ENCODE measurements at places on chromosomes 12 and 14. TPM values are rescaled to one million over a fixed set of nuclear protein-coding genes. Genes with fewer than 3 reads are reported as not detected.
A peak's percentile ranks its signal among the peaks of the same experiment; 100 is the strongest.

DNA sequence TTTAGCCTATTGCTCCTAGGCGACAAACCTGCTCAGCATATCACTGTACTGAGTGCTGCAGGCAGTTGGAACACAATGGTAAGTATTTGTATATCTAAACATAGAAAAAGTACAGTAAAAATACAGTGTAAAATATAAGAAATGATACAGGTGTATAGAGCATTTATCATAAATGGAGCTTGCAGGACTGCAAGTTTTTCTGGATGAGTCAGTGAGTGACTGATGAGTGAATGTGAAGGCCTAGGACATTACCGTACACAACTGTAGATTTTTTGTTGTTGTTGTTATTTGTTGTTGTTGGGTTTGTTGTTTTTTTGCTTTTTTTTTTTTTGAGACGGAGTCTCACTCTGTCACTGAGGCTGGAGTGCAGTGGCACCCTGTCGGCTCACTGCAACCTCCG lies 33.4 kb downstream of the PNMA1 start:
- no peak overlapping the region for H3K27ac ChIP-seq
- H3K27me3 ChIP-seq = no peaks in the 10 kb centered on the region
- no peak overlapping the region for H3K4me3 ChIP-seq

- no peak overlapping the region for H3K27ac ChIP-seq
Measured at GRCh38 chr12:109343677-109344076, 4.0 kb upstream of the MYO1H start.

DNA sequence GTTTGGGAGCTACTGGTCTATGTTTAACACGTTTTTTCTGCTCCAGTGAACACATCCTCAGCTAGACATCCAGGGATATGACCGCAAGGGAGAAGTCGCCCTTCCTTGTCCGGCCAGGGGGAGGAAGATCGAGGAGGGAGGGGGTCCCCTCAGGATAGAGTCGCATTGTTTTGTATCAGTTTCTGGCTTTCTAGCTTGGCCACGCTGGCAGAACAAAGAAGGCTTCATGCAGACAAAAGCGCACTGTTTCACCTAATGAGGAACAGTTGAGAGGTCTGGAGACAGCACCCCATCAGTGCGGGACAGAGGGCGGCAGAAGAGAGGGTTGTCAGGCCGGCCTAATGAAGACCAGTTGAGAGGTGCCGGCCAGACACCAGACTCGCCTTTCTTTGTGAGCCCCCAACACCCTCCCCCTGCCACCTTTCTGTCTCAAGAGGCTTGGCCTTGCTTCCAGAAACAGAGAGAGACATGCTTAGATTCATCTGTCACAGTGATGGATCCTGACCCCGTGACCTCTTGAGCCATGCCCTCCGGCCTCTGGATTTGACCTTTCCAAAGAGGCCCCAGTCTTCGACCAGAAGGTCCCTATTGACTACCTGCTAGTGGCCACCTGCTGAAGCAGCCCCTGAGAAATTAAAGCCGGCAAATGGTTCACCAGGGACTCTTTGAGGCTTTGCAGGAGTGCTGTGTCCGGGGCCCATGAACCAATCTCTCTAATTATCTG lies 254.7 kb upstream of the TBX3 start:
- DNase-seq = no peak
- peaks cover 11% of the 10 kb centered on the region for H3K4me1 ChIP-seq
- H3K36me3 ChIP-seq = peaks cover 3% of the 10 kb centered on the region
- H3K4me3 ChIP-seq = no peak overlapping the region

FOXG1 gene
- 1.7 TPM for total RNA-seq

PZP gene
- 0.12 TPM for total RNA-seq

DNA sequence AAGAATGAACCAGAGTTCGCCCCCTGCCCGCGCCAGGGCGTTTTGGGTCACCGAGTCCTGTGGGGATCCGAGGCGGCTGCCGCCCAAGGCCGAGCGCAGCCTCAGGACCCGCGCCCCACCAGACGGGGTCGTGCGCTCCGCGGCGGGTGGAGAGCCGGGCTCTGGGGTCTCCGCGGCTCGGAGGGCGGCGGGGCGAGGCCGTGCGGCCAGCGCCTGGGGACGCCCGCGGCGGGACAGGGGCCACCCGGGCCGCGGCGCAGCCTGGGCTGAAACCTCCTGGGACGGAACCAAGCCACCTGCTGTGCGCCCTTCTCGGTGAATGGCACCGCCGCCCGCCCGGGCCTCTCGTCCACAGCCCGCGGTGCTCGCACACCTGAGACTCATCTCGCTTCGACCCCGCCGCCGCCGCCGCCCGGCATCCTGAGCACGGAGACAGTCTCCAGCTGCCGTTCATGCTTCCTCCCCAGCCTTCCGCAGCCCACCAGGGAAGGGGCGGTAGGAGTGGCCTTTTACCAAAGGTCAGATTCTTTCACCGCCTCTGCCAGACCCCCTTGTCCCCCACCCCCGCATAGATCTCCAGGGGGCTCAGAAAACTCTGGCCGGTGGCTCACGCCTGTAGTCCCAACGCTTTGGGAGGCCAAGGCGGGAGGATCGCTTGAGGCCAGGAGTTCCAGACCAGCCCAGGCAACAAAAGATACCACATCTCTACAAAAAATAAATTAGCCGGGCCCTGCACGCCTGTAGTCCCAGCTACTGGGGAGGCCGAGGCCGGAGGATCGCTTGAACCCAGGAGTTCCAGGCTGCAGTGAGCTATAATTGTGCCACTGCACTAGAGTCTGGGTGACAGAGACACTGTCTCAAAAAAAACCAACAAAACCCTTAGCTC lies 901 bp downstream of the B3GNT4 start:
- peaks cover 4% of the 10 kb centered on the region for H3K4me1 ChIP-seq
- no peak for DNase-seq
- H3K27me3 ChIP-seq = peaks cover 46% of the 10 kb centered on the region
- H3K4me3 ChIP-seq = peak overlapping the region; percentile 92
- peaks cover 13% of the 10 kb centered on the region for H3K36me3 ChIP-seq

DNA sequence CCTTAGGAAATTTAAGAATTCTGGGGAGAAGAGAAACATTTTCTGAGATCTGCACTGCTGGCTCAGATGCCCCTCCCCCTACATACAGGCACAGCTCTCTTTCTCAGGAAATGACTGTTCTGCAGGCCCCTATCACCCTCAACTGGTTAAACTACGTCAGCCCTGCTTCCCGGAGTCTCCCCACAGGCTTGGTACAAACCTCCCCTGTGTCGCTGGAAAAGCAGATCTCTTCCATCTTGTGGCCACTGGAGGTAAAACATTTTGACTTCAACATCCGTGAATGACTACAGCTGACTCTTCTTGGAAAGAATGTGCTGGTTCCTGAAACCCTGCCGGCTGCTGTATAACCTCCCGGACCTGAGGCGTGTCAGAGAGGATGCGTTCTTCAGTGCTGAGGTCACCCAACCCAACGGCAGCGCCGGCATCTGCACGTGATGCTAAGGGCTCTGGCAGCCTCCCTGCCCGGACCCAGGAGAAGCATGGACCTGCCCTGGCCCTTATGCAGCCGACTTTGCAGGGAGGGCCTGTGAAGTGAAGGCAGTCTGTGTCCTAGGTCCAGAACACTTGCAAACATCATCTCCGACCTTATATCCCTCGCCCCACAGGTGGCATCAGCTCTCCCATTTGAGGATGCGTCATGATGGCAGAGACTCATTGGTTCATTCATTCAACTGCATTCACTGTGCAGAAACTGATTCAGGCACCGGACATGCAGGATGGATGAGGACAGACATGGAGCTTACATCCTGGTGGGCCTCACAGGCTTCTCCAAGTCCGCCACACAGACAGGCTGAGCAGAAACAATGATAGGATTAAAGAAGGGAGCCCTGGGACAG lies 129.2 kb downstream of the GCH1 start:
- H3K27ac ChIP-seq = peak overlapping the region; percentile 83
- peaks cover 12% of the 10 kb centered on the region for H3K36me3 ChIP-seq
- DNase-seq = peak; percentile 79
- H3K27me3 ChIP-seq = no peaks in the 10 kb centered on the region

SDR9C7 gene
- total RNA-seq = 0.26 TPM

FGF23 gene
- 0.10 TPM for total RNA-seq

DNA sequence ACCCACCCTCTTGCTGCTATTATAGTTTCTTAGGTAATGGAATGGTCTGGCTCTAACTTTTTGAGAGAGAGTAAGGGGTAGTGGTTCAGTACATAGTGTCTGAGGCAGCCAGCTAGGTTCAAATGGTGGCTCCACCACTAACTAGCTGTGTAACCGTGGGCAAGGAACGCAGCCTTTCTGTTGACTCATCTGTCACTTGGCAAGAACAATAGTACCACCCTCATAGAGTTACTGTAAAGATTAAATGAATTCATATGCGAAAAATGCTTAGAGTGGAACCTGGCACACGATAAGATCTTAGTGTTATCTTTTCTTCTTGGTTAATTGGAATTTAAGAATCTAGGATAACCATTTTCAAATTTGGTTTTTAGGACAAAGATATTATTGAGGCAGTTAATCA lies 14.0 kb downstream of the CCDC62 start:
- H3K4me1 ChIP-seq = no peaks in the 10 kb centered on the region
- no peak overlapping the region for H3K27ac ChIP-seq
- no peaks in the 10 kb centered on the region for H3K36me3 ChIP-seq
- DNase-seq = no peak

GRCh38 chr12:22018860-22019259 lies 27.2 kb upstream of the CMAS start:
- peaks cover 2% of the 10 kb centered on the region for H3K27me3 ChIP-seq
- DNase-seq = no peak
- no peaks in the 10 kb centered on the region for H3K36me3 ChIP-seq

DNA sequence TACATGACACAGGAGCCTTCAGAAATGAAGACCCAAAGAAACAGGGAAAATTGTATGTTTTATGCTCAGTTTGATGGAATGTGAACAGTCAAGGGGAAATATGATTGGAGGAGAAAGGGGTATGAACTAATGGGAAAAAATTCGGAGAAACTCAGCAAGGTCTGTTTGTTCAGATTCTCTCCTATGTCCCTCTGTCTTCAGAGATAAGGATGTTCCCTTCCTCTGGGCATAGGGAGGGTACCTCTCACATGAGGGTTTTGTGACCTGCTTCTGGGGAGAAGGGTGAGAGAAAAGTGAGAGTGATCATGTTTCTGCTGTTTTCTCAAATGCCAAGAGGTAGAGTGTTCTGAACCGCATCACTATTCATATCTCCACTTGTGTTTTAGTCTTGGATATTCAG lies 26.6 kb upstream of the LIMA1 start:
- no peak for DNase-seq
- no peak overlapping the region for H3K4me3 ChIP-seq
- H3K36me3 ChIP-seq = peaks cover 4% of the 10 kb centered on the region

- no peak overlapping the region for H3K4me3 ChIP-seq
- no peaks in the 10 kb centered on the region for H3K27me3 ChIP-seq
- DNase-seq = peak; percentile 55
- no peaks in the 10 kb centered on the region for H3K4me1 ChIP-seq
Measured at GRCh38 chr12:34398706-34399630, 376.7 kb downstream of the ALG10 start.

DNA sequence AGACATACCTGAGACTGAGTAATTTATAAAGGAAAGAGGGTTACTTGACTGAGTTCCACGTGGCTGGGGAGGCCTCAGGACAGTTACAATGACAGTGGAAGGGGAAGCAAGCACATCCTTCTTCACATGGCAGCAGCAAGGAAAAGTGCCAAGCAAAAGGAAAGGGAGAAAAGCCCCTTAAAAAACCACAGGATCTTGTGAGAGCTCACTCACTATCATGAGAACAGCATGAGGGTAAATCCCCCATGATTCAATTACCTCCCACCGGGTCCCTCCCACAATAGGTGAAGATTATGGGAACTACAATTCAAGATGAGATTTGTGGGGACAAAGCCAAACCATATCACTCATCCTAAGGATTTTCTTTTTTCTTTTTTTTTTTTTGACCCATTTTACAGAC lies 177.8 kb upstream of the EEA1 start:
- no peaks in the 10 kb centered on the region for H3K36me3 ChIP-seq
- H3K27me3 ChIP-seq = no peaks in the 10 kb centered on the region
- no peak overlapping the region for H3K27ac ChIP-seq
- no peak for DNase-seq
- H3K4me3 ChIP-seq = no peak overlapping the region
- peaks cover 29% of the 10 kb centered on the region for H3K4me1 ChIP-seq

DNA sequence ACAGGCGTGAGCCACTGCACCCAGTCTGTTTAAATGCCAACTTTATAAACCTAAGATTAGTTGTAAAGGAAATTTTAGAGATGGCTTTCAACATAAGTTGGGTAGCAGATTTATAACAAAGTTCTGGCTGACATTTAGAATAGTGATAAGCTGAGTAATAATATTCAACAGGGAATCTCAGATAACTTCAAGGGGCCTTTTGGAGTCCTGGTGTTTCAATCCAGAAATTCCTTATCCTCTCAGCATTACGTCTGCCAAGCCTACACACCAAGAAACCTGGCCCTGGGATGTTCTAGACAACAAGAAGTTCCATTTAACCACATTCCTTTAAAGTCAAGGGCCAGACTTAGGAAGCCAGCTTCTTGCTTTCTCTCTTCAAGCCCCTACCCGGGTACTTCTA lies 59.5 kb upstream of the DYRK2 start:
- H3K27ac ChIP-seq = no peak overlapping the region
- no peak overlapping the region for H3K4me3 ChIP-seq
- H3K4me1 ChIP-seq = peaks cover 11% of the 10 kb centered on the region
- H3K27me3 ChIP-seq = no peaks in the 10 kb centered on the region

GUCY2C gene
- total RNA-seq = 2.1 TPM

- H3K4me1 ChIP-seq = peaks cover 9% of the 10 kb centered on the region
- no peaks in the 10 kb centered on the region for H3K36me3 ChIP-seq
- no peak overlapping the region for H3K4me3 ChIP-seq
- DNase-seq = no peak
- H3K27me3 ChIP-seq = peaks cover 19% of the 10 kb centered on the region
Measured at GRCh38 chr14:88248606-88249005, 74.5 kb downstream of the KCNK10 start.

GRCh38 chr12:118851891-118852290 lies 129.4 kb upstream of the SRRM4 start:
- no peaks in the 10 kb centered on the region for H3K4me1 ChIP-seq
- H3K27ac ChIP-seq = no peak overlapping the region
- DNase-seq = no peak
- H3K36me3 ChIP-seq = no peaks in the 10 kb centered on the region
- no peak overlapping the region for H3K4me3 ChIP-seq

VASH1 gene
- 28.8 TPM for total RNA-seq

GRCh38 chr12:70178038-70178437 lies 65.2 kb upstream of the CNOT2 start:
- DNase-seq = no peak
- no peaks in the 10 kb centered on the region for H3K27me3 ChIP-seq
- peaks cover 9% of the 10 kb centered on the region for H3K4me1 ChIP-seq

- peak overlapping the region; percentile 25 for H3K27ac ChIP-seq
- DNase-seq = no peak
- no peaks in the 10 kb centered on the region for H3K27me3 ChIP-seq
- peaks cover 45% of the 10 kb centered on the region for H3K36me3 ChIP-seq
Measured at GRCh38 chr14:75960231-75960630, 21.6 kb downstream of the TGFB3 start.

HVCN1 gene
- total RNA-seq = 3.1 TPM

RPAP3 gene
- 31.7 TPM for total RNA-seq

KERA gene
- total RNA-seq = 0.17 TPM

COX6A1 gene
- total RNA-seq = 501 TPM

ADAMTS20 gene
- total RNA-seq = 1.2 TPM

TRHDE gene
- total RNA-seq = 3.2 TPM

GRCh38 chr12:68499616-68500015 lies 111.1 kb upstream of the RAP1B start:
- no peak overlapping the region for H3K27ac ChIP-seq
- peaks cover 18% of the 10 kb centered on the region for H3K4me1 ChIP-seq
- H3K36me3 ChIP-seq = no peaks in the 10 kb centered on the region
- no peak for DNase-seq
- no peaks in the 10 kb centered on the region for H3K27me3 ChIP-seq

GRCh38 chr14:72680853-72681640 lies 212.9 kb downstream of the DPF3 start:
- H3K4me3 ChIP-seq = no peak overlapping the region
- peaks cover 5% of the 10 kb centered on the region for H3K36me3 ChIP-seq
- peaks cover 8% of the 10 kb centered on the region for H3K27me3 ChIP-seq
- no peak for DNase-seq
- H3K4me1 ChIP-seq = peaks cover 24% of the 10 kb centered on the region

Data from type B pancreatic cell (in vitro differentiated cells).